ENCODE measurements at places on chromosomes 7 and 10.

GRCh38 chr7:2527505-2528467, 8.2 kb downstream of the LFNG start:
- peak; percentile 67 for DNase-seq

- DNase-seq, result no peak
These were observed 77.9 kb downstream of the MAD1L1 start for GRCh38 chr7:2154831-2155230.

GRCh38 chr7:123823898-123824753, 20.8 kb upstream of the HYAL4 start:
- DNase-seq, result no peak

GRCh38 chr10:86632009-86632800, 22.1 kb upstream of the OPN4 start:
- peak; percentile 59 for DNase-seq

DNA sequence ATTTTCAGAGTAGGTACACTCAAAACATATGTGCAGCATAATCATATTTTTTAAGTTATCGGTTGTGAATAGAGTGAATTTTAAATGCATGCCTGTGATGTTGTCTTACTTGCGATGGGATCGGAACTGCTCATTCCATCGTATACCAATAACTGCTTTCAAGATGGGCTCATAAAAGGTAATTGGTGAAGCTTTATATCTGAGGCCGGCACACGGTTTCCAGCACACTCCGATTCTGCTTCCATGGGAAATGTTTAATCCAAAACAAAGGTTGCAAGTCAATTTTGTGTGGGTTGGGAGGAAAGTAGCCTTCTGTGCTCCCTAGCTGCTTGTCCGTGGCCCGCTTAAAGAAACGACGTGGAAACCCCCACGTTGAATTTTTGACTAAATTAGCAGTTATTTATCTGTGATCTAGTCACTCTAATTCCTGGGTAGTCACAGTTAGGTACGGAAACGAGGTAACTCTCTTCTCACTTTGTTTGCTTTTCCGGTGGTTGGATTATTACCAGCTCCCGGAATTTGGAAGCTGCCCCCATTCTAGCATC, 10.1 kb upstream of the CELF2 start:
- DNase-seq, result no peak

DNA sequence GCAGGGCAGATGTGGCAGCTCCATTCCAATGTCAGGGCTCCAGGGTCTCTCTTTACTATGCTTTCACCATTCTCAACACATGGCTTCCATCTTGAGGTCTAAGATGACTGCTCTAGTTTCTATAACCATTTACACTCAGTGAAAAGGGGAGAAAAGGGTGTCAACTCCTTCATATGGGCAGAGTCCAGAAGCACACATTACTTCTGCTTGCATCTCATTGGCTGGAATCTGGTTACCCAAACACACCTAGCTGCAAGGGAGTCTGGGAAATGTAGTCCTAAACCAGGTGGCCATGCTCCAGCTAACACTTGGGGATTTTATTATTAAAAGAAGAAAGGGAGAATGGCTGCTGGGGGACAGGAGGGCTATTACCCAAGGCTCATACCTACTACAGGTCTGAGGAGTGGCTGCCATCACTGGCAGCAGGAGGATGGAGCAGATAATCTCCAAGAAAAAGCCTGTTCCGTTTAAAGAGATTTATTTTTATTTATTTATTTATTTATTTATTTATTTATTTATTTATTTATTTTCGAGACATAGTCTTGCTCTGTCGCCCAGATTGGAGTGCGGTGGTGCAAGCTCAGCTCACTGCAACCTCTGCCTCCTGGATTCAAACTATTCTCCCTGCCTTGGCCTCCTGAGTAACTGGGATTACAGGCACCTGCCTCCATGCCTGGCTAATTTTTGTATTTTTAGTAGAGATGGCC, 29.1 kb upstream of the LBX1 start:
- no peak for DNase-seq

DNA sequence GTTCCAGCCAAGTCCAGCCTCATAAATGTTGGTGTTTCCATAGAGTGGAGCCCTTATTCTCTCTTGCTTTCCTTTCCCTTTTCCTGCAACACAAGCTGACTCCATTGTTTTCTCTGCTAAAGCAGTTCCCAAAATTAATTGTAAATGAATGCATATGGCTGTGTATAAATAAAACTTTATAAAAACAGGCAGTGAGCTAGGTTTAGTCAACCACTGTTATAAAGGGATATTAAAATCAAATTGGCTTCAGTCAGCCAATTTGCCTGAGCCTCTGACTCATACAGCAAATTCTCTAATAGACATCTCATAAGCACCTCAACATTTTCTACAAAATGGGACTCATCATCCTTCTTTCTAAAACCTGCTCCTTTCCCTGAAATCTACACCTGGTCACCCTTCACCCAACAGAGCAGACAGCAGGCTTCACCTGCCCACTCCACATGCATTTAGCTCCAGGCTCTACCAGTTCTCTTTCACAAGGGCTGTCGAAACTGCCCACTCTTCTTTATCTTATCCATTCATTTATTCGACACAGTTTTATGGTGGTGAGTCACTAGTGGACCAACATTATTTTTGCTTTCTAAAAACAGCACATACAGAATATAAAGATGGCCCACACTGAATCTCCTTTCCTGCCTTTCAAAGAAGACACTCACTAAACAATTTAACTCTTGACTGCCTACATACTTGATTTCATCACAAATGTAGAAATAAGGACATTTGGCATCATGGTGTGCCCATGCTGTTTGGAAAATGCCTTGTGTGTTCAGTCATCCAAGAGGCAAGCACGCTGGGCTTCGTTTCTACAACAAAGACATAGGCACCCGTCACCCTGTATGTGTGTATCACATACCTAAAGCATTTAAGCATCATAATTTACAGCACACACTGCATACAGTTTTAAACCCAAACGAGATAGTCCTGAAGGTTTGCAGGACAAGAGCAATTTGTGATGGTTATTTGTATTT, 74.6 kb upstream of the C7orf33 start:
- peak; percentile 42 for DNase-seq

Measured in astrocyte of the hippocampus (primary cell).